Activated naive CD4-positive, alpha-beta T cell treated with anti-CD3 and anti-CD28 coated beads, Interleukin-2, amount 50 U/mL, for 16 hours (primary cell): ENCODE measurements at places on chromosomes 16 and 17.
A peak's percentile ranks its signal among the peaks of the same experiment; 100 is the strongest.

GRCh38 chr16:50711862-50712559 is 18.6 kb downstream of the NOD2 start:
- no peak for DNase-seq

DNA sequence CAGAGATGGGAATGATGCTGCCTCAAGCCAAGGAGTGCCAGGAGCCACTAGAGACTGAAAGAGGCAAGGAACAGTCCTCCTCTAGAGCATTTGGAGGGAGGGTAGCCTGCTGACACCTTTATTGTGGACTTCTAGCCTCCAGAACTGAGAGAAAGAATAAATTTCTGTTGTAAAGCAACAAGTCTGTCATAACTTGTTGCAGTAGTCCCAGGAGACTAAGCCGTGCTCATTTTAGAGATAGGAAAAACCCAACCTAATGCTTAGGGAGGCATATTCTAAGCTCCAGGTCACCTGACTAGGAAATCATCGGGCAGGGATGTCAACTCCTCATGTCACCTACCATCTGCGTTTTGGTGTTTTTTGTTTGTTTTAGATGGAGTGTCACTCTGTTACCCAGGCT is 345.4 kb upstream of the EEF2KMT start:
- DNase-seq, result no peak

DNA sequence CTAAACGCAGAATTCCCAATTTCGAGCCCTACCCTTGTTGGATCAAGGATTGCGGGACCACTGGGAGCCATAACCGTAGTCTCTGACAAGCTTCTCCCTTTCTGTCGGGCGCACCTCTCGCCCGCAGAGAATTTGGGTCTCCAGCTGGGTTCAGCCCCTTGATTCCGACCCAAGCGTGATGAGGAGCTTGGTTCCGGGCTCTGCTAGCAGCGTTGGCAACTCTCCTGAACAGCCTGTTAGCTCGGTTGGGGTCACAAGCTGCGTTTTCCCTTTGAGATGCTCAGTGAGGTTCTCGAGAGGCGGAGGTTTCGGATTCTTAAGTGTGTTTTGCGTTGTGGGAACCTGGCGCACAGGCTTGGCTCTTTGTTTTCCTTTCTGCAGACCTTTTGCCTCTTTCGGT is 655 bp downstream of the ATXN1L start:
- no peak for DNase-seq

DNA sequence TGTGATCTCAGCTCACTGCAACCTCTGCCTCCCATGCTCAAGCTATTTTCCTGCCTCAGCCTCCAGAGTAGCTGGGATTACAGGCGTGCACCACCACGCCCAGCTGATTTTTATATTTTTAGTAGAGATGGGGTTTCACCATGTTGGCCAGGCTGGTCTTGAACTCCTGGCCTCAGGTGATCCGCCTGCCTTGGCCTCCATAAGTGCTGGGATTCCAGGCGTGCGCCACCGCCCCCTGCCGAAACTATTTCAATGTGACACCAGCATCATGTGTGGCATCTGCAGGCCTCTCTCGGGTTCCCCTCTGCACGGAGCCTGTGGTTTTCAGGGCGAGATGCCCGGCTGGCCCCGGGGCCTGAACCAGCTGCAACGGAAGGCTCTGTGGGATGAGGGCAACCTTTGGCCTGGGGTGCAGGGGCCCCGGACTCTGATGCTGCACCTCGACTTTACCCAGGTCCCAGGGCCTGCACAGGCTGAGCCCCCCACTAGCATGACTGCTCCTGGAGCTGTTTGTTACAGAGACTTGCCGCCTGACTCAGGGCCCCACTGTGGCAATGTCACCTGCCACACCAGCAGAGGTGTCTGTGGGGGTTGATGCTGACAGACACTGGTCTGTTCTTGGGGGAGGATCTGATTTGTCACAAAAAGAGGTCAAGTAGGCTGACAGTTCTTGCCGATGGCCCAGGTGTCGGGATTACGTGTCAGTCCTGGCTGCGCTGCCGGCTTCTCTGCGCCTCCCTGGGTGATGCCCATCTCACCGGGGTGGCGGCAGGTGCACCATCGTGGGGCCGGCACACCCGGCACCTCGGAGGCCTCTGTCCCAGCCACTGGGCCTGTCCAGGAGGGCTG is 8.6 kb upstream of the TEX19 start:
- peak; percentile 48 for DNase-seq

DNA sequence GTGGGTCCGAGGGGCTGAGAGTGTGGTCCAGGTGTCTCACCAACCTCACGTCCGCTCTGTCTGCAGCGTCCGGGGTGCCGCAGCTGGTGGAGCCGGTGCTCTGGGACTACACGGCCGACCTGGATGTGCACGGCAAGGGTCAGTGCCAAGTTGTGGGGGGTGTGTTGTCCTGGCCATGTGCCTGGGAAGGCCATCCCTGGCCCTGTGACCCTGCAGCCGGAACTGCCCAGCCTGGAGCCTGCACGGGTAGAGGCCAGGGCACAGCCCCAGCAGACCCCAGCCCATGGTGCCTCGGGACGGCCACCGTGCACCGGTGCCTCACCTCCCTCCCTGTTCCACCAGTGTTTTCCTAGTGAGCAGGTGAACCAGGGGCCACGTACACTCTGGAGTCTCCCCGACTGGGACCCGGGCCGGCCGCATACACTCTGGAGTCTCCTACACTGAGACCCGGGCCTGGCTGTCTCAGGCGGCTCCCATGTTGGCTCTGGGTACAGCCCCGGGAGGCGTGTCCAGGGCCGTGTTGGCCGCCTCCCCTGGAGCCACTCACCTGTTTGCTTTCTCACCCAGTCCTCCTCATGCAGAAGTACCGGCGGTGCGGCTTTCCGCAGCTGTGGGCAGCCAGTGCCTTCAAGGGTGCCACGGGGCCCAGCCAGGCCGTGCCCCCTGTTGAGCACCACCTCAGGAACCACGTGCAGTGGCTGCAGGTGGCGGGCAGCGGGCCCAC is 13.8 kb downstream of the CYBC1 start:
- no peak for DNase-seq

- no peak for DNase-seq
These were observed 16.2 kb downstream of the GPRC5B start for GRCh38 chr16:19868421-19868820.

DNA sequence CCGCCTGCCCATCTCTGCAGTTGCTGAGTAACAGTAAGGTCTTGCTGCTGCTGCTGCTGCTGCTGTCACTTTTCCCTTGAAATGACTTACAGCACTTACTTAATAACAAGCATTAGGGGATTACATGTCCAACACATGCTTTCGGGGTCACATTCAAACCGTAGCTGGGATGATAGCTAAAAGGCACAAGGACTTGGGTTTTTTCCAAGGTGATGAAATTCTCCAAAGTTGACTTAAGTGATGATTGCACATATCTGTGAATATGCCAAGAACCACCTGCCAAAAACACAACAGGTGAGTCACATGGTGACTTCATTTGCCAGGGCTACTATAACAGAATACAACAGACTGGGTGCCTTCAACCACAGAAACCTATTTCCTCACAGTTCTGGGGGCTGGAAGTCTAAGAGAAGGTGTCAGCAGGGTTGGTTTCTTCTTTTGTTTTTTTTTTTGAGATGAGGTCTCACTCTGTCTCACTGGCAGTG is 121.9 kb upstream of the TNRC6C start:
- DNase-seq, result peak; percentile 36

- no peak for DNase-seq
These were observed 258.4 kb downstream of the MAP2K6 start for GRCh38 chr17:69672924-69673323.

- no peak for DNase-seq
These were observed 27.2 kb upstream of the C16orf95 start for GRCh38 chr16:87344165-87344930.

DNA sequence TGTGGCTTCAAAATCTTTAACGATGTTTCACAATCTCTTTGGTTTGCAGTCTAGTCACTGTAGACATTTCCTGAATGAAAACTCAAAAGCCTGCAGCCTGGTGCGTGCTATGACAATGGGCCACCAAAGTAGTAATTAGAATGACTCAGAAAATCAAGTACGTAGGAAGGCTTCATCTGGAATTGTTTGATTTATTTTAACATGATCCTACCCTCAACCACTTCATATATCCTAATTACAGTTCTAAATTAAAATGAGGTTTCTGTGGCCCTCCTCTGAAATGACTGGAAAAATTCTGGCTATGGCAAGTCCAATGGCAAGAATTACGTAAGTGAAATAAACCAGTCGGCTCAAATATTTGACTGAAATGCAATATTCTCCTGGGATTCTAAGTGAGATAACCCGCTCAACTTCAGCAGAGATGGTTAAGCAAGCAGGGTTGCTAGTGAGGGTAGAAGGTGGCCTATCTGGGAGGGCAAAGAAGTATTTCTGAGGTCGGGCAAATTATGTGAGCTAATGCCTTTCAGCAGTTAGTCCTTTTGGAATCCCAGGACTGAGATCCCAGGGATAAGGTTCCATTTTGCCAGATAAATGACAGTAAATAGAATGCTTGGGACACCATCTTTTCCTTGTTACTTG is 145.6 kb upstream of the MYOCD start:
- DNase-seq, result no peak

GRCh38 chr16:20791923-20792612 is 14.2 kb downstream of the ERI2 start:
- no peak for DNase-seq

DNA sequence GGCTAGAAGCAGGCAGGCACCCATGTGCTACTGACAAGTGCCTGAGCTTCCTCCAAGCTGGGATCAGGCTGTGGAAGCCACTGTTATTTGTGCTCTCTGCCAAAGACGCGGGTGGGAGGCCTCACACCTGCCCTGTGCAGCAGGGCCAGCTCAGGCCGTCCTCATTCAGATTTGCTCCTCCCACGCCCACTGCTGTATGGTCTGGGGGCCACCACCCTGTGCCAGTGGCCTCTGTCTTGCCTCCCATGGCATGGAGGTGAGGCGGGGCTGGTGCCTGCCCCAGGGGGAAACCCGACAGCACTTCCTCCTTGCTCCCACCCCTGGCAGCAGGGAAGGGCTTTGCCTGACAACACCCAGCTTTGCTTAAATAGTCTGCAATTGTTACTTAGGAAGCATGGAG is 356.5 kb upstream of the CDH8 start:
- DNase-seq, result no peak

- no peak for DNase-seq
These were observed 66.9 kb downstream of the COPRS start for GRCh38 chr17:31792007-31792585.

DNA sequence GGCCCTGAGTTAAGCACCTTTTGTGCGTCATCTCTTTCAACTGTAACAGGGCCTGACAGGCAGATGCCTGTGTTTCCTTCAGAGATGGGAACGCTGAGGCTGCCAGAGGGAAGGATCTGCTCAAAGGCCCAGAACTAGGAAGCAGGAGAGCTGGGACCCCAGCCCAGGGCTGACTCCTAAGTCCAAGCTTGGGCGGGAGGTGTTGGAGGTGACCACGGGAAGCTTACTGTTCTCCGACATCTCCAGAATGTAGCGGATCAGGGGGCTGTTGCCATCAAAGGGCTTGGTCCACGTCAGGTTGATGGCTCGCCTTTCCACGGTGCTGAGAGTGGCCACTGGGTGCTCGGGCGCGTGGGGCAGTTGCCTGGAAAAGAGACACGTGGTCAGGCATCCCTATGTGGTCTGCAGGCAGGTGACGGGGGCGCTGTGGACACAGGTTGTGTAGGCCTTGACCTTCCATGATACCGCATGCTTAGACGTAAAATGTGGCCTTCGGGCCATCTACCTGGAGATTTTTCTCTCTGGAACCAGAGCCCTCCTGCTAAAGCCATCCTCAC is 111.4 kb upstream of the CDC42EP4 start:
- DNase-seq, result no peak

- DNase-seq, result no peak
These were observed 59.9 kb downstream of the WNT3 start for GRCh38 chr17:46758614-46759013.

- no peak for DNase-seq
These were observed 15.2 kb upstream of the METRNL start for GRCh38 chr17:83064021-83064731.

GRCh38 chr17:79160980-79161636 is 86.5 kb downstream of the ENGASE start:
- peak; percentile 22 for DNase-seq

DNA sequence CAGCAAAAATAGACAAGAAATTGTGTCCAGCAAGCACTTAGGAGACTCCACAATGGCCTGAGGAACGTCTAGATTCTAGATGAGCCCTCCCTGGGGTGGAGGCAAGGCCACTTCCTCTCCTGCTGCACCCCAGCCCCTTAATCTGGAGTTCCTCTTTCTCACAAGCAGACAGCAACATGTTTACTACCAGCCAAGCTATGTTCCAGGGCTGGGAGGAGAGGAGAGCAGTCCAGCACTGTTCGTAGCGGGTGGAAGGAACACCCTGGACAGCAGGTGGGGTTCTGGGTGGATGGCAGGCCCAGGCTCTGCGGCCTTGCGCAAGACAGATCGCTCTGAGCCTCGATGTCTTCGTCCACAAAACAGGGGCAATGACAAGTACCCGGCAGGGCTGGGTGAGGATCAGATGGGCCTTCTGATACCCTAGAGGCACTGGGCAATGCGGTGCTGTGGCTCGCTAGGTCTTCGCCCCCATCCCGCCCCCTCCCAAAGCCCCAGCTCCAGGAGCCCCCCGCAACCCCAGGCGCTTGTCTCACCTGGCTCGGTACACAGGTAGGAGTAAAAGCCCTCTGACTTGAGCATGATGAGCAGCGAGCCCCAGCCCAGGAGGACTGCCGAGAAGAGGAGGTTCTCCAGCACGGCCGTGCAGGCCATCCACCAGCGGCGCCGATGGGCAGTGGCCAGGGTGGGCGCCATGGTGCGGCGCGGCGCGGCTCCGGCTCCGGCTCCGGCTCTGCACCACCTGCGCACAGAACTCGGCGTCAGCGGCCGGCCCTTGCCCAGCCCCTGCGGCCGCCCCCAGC is 1.3 kb downstream of the SLC43A2 start:
- no peak for DNase-seq

- DNase-seq, result no peak
These were observed 150.3 kb downstream of the ASIC2 start for GRCh38 chr17:33142705-33143299.

GRCh38 chr17:57783338-57783742 is 38.2 kb upstream of the CCDC182 start:
- DNase-seq, result peak; percentile 78

DNA sequence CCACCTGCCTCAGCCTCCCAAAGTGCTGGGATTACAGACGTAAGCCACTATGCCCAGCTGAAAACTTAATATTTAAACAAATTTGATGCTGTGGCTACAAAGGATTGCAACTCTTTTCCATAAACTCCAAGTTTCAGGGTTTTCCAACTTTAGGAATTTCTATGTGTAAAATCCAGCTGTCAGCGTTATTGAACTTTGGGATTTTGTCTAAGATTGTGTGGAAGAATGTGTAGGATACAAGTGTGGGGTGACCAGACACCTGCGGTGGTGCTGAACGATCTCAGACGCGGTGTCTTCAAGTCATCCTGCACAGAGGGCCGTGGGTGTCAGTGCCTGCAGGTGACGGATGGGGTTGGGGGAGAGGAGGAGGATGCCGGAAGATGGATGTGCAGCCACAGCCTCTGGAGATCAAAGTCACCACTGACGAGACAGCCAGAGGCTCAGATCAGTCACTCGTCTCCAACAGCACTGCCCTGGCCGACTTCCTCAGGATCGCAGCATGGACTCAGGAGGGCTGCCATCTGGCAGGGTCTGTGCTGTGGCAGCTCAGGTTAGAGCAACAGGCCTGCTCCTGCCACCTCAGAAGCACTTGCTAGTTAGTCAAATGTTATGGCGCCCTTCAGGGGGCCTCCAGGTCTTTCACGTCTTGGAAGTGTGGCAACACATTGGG is 13.0 kb downstream of the ACSF3 start:
- no peak for DNase-seq

- DNase-seq, result no peak
These were observed 559.3 kb downstream of the MAF start for GRCh38 chr16:79041206-79041605.
